ENCODE measurements at places on chromosomes 6 and 20.

DNA sequence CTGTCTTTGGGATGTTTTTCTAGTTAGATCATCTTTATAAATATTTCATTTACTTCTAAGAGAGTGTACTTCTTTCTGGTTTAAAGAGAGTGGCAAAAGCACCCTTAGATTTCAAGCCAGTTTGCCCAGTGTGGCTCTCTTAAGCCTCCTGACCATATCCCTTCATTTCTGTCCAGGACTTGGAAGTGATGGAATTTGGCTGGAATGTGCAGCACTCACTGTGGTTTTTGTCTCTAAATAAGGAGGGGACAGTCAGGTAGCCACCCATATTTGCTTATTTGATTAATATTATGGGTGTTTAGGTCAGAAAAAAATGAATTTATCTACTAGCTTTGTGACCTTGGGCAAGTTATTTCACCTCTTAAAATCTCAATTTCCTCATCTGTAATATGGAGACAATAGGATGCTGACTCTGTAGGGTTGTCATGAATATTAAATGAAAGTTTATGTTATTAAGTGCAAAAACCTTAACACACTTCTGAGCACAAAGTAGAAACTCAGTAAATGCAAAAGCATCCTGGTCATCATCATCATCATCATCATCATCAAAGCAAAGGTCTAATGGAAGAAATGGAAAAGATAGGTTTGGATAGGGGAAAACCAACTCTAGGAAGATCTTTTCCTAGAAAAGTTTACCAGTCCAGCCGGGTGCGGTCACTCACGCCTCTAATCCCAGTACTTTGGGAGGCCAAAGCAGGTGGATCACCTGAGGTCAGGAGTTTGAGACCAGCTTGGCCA lies 3.1 kb downstream of the CRYBG1 start:
- no peak for DNase-seq

- DNase-seq = no peak
Observed at GRCh38 chr6:47700596-47700995, 2.2 kb downstream of the ADGRF4 start.

DNA sequence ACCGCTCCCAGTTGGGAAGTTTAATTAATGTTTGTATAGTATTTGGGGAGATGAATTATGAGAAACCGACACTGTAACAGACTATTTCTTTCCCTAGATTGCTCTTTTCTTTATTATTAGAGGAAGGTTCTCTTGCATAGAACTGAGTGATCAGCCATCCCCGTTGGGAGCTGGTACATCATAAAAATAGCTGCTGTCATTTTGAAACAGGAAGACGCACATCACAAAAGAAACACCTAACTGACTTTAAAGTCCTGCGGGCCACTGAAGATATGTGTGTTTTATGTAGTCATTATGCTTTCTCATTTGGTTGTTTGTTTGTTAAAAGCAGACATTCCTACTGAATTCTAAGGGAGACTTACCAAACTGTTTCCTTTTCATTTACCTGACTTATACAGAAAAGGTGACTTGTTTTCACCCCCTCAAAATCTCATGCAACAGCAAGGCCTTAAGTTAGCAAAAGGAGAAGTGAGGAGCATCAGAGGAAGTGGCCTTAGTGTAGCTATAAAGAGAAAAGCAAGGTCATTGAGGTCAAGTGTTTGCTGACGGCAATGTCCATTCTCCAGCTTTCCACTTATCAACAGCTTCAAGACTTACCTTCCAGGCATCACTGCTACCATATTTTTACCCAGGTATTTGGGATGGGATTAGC lies 91.0 kb downstream of the PKHD1 start:
- DNase-seq = no peak

DNA sequence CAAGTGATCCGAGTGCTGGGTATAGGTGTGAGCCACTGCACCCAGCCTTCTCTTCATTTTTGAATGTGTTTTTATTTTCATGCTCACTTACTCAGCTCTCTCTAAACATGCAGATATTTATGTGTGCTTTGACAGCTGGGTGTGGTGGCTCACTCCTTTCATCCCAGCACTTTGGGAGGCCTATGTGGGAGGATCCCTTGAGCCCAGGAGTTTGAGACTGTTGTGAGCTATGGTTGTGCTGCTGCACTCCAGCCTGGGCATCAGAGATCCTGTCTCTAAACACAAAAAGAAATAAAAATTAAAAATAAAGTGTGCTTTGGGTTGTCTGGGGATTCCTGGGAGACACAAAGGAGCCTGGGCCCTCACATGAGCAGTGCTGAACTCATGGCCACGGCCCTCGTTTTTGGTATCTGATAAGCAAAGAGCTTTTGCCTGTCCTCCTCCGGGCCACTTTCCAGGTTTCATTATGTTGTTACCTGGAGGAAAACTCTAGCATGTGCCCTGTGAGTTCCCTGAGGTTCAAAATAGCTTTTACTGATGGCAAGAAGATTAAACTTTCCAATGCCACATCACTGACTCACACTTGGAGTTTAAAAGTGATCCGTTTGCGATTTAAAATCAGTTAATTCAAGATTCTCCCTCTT lies 78.5 kb downstream of the CD164 start:
- no peak for DNase-seq

GRCh38 chr6:165186441-165187205 lies 122.8 kb downstream of the C6orf118 start:
- DNase-seq = no peak

GRCh38 chr20:1479831-1480595 lies 11.2 kb downstream of the SIRPB2 start:
- DNase-seq = no peak

GRCh38 chr6:38599966-38600550 lies 39.7 kb downstream of the BTBD9 start:
- no peak for DNase-seq

DNA sequence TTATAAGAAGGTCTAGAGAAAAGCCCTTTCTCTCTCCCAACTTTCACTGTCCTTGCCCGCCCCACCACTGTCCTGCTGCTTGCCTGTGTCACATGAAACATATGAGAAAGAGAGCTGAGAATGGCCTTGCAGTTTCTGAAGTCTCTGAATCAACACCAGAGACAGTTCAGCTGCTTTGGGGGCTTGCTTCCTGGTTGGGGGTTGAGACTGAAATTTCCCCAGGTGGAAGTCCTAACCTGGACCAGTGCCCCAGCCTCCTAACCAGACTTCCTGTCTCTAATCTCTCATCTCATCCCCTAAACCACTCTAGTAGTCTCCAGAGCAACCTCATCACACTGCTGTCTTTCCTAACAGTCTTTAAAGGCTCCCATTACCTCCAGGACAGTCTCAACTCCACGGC lies 10.7 kb downstream of the TRAM2 start:
- no peak for DNase-seq

DNA sequence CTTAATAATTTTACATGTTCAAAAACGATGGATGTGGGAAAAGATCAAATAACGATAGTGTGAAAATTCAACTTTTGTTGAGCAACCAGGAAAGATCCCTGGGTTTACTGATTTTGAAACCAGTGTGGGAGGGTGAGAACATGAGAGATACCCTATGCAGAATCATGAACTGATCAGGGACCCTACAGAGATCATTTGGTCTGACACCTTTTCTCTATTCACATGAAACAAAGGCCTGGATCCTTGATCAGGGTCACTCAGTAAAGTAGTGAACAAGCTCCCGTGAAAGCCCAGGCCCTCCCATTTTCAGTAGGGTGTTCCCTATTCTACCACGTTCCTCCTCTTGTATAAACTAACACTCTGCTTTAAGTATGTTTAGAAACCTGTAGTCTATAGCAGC lies 60.5 kb upstream of the DUSP22 start:
- no peak for DNase-seq

DNA sequence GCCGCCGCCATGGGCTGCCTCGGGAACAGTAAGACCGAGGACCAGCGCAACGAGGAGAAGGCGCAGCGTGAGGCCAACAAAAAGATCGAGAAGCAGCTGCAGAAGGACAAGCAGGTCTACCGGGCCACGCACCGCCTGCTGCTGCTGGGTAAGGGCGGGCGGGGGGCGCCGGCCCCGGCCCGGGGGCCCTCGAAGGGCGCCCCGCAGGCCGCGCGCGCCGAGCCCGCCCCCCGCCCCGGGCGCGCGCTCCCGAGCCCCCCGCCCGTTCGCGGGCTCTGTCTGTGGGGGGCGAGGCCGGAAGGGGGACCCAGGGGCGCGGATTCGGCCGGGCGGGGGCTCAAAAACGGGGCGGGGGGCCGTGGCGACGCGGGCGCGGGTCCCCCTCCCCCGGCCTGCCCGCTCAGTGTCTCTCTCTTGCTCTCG lies 39.2 kb downstream of the GNAS start:
- DNase-seq = peak; percentile 58

DNA sequence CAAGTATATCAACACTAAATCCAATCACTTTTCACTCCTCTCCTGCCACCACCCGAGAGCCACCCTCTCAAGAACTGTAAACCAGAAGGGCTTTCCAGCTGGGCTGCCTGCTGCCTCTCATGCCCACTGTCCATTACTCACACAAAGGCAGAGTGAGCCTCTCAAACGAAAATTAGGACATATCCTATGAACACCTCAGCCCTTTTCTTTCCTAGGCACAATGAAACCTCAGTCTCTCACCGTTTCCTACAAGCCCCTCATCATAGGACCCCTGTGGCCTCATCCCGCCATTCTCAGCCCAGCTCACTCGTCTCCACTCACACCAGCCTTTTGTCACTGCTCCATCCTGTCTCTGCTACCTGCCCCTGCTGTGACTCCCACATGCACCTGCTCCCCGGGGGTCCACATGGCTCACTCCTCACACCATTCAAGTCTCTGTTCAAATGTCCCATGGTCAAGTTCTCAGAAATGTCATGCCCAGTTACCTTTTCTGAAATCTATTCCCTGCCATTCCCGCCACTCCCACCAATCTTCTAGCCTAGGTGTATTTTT lies 7.4 kb downstream of the HLA-F start:
- no peak for DNase-seq

GRCh38 chr6:8269872-8270454 lies 165.4 kb downstream of the SLC35B3 start:
- no peak for DNase-seq

Data from common myeloid progenitor, CD34-positive (primary cell).